ENCODE measurements at places on chromosomes 5 and 9.
A peak's percentile ranks its signal among the peaks of the same experiment; 100 is the strongest.

GRCh38 chr5:134113363-134113889 lies 1.1 kb upstream of the TCF7 start:
- no peak for DNase-seq

- DNase-seq, result no peak
Measured at GRCh38 chr5:57695179-57695578, 212.6 kb upstream of the ACTBL2 start.

DNA sequence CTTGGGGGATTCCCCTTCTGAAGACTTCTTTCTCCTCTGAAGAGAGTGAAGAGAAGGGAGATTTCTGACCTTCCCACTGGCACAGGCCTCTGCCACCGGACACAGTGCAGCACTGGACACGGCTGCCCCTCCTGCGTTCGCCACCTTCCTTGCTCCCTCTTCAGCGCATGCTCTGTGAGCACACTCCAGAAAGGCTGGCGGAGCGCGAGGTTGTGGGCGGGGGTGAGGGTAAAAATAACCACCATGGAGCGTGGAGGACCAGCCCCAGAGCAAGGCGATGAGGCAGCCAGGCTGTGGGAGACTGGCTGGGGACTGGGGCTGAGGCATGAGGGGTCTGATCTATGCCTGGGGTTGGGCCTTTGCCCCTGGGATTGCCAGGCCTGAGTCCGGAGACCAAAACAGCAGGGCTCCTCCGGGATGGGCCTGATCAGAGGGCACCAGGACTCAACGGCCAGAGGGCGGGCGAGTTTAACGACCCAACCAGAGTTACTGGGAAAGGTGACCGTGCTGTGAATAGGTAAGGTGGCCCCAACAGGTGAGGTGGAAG lies 97.2 kb downstream of the ROR2 start:
- no peak for DNase-seq

GRCh38 chr5:77869116-77869798 lies 93.1 kb upstream of the TBCA start:
- no peak for DNase-seq

DNA sequence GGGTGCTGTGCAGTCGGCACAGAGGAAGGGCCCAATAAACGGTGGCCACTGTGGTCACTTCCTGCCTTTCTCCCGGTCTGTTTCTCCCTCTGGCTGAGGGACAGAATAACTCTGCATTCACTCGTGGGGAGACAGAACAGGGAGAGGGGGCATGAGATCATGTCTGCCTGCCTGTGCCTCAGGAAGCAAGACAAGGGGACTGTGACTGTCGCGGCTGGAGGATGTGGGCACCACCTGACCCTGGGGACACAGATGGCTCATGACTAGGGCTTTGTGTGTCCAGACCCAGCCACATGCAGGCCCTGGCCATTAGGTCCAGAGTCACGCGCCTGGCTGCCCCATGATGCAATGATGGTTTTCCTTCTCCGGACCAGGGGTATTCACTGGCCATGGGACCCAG lies 5.8 kb downstream of the TRUB2 start:
- DNase-seq, result peak; percentile 87

GRCh38 chr9:83570359-83570758 lies 32.2 kb upstream of the FRMD3 start:
- DNase-seq, result no peak

DNA sequence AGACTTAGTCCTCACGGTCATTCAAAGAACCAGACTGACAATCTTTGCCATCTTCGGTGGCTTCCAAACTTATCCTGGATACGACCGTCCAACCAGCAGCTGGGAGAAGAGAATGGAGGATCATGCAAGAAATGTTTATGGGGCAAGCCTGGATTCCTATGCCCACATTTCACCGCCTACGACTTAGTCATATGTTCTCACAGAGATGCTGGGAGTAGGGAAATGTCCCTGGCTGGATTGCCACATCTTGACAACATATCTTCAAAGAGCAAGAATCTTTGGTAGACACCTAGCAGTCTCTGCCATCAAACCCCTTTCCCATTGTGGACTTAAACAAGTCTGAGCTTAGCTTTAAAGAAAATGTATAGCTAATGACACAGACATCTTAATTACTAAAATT lies 5.0 kb downstream of the MED7 start:
- no peak for DNase-seq

- no peak for DNase-seq
Measured at GRCh38 chr5:1558944-1559343, 35.2 kb upstream of the LPCAT1 start.

GRCh38 chr9:21121079-21121478 lies 20.6 kb downstream of the IFNW1 start:
- DNase-seq, result no peak

All from hypothalamus (tissue), 51 donors.